ENCODE measurements at places on chromosomes 16 and 17.

- no peak for DNase-seq
Observed at GRCh38 chr17:8916466-8916865, 49.0 kb upstream of the PIK3R6 start.

GRCh38 chr16:31298958-31299357 is 39.2 kb downstream of the ITGAM start:
- DNase-seq = no peak

DNA sequence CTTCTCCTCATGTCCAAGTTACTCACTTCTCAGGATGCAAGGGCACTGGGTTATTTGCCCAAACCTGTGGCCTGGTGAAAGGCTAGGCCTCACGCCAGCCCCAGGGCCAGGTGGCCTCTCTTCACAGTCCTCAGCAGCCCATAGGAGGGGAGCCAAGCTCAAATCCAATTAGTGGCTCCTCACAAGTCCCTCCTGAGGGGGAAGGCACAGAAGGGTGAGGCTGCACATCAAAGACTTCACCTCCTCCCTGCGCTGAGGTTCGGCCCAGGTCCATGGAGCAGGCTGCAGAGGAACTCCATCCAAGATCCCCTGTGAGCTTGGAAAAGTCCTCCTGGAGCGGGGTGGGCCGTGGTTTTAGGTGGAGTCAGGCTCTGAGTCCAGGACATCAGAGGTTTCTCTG is 320.0 kb downstream of the FOXL1 start:
- DNase-seq = no peak

GRCh38 chr17:42691021-42691545 is 8.8 kb downstream of the CNTNAP1 start:
- no peak for DNase-seq

- no peak for DNase-seq
Observed at GRCh38 chr17:83170571-83171260, 91.3 kb downstream of the METRNL start.

GRCh38 chr16:85832570-85833218 is 33.2 kb downstream of the COX4I1 start:
- no peak for DNase-seq

DNA sequence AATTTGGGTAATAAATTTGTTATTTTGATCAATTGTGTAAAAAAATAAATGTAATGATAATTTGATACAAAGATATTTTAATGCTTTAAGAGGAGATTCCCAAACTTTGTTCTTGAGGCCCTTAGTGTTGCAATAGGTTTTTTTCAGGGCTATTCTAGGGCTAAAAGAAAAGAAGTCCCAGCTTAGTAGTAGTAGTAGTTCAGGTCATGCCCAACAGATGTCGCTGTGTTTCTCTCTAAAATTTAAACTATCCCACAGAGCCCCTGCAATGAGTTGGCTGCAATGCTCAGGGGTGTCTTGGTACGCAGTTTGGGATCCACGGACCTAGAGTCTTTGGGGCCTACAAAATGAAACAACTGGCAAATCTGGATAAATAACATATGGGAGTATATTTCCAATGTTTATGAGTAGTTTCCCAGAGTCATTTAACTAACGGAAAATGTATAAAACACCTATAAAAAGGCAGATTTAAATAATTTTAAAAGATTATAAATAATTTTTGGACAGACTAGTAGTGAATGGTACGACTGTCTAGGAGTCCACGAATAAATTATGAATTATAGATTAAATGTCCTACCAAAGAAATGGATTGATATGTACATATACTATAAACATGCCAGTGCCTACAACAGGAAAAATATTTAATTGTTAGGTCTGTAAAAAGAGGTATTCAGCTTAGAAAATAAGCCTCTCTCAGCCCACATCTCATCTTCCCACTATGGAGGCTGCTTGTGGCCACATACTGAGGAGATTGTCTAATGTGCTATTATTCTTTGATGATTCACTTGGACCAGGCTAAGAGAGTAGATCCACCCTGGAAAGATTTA is 228.5 kb upstream of the PMFBP1 start:
- peak; percentile 44 for DNase-seq

GRCh38 chr16:2472885-2473445 is 1.9 kb downstream of the NTN3 start:
- DNase-seq = no peak

- no peak for DNase-seq
Observed at GRCh38 chr17:61065263-61065773, 334.3 kb upstream of the TBX2 start.

DNA sequence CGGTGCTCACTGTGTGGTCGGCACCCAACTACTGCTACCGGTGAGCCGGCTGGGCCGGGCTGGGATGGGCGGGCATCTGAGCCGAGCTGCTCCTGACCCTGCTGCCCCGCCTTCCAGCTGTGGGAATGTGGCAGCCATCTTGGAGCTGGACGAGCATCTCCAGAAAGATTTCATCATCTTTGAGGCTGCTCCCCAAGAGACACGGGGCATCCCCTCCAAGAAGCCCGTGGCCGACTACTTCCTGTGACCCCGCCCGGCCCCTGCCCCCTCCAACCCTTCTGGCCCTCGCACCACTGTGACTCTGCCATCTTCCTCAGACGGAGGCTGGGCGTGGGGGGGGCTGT is 6.9 kb downstream of the TBX6 start:
- no peak for DNase-seq

DNA sequence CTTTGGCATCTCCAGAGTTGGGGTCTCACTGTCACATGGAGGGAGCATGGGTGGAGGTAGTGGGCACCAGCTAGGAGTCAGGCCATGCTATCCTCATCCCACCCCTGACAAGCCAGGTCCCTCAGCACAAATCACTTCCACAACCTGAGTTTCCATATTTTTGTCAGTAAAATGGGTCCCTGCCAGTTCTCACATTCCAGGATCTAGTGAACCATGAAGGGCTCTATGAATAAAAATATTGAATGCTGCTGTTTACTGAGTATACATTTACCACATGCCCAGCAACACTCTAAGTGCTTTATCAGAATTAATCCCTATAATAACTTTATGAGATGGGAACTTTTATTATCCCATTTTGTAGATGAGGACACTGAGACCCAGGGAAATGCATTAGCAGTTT is 16.8 kb downstream of the SEZ6 start:
- no peak for DNase-seq

- no peak for DNase-seq
Observed at GRCh38 chr17:80812362-80813088, 179.1 kb upstream of the CHMP6 start.

DNA sequence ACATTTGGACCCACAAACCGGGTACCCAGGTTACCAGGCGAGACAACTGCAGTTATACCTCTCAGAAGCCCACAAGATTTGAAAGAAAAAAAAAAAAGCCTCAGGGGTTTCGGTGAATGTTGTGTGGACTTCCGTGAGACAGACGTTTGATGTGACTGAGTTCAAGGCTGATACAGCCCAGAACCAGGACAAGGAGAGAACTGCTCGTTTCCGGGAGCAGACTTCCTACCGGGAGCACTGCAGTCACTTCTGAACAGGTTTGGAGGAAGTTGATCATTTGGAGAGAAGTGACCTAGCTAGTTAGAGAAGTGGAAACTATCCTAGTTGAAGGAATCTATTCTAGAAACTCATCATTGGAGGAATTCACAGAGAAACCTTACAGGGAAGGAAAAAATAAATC is 847 bp downstream of the CKLF start:
- no peak for DNase-seq

DNA sequence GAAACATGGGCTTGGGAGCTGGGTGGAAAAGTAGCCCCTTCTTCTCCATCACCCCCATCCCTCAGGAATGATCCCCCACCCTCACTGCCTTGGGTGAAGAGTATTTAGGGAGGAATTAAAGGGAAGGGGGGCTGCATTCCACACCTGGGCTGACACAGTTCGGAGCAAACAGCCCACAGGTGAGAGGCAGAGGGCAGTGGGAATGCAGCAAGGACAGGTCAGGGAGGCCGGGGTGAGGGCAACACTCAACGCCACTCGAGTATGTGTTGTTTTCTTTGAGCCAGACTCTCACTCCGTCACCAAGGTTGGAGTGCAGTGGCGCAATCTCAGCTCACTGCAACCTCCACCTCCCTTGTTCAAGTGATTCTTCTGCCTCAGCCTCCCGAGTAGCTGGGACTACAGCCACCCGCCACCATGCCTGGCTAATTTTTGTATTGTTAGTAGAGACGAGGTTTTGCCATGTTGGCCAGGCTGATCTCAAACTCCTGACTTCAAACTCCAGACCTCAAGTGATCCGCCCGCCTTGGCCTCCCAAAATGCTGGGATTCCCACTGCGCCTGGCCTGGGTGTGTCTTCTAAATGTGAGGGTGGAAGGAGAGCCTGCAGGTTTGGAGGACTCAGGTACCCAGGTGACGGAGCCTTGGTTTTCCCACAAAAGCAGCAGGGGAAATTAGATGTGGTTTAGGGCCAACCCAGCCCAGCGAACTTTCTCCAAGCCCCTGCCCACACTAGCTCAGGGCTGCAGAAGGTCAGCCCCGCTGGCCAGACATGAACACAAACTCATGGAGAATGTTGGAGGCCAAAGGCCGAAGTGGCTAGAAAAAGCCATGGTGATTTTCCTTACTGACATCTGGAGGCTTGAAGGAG is 21.2 kb upstream of the ITGA3 start:
- no peak for DNase-seq

All from glomerular endothelial cell (primary cell).